ENCODE measurements at places on chromosomes 5 and 9.
A peak's percentile ranks its signal among the peaks of the same experiment; 100 is the strongest.

DNA sequence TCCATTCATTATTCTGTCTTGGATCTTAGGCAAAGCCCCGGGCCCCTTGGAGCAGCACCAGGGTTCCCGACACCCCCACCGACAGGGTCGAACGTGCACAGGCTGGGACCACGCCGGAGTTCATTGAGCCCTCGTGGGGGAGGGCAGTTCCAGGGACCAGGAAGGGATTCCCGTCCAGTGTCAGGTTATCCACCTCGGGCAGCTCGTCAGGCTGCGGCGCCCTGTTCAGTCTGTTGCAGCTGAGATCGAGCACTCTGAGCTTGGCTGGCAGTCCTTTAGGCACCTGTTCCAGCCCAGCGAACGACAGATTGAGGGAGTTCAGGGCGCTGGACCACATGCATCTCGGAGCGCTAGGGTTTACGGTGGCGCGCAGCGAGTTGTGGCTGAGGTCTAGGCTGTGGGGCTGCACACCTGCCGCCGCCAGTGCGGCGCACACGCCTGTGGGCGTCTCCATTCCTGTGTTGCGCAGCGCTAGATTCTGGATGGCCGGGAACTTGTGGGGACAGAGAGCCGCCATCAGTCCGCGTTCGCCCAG is 1.1 kb downstream of the CD14 start:
- no peak for DNase-seq

DNA sequence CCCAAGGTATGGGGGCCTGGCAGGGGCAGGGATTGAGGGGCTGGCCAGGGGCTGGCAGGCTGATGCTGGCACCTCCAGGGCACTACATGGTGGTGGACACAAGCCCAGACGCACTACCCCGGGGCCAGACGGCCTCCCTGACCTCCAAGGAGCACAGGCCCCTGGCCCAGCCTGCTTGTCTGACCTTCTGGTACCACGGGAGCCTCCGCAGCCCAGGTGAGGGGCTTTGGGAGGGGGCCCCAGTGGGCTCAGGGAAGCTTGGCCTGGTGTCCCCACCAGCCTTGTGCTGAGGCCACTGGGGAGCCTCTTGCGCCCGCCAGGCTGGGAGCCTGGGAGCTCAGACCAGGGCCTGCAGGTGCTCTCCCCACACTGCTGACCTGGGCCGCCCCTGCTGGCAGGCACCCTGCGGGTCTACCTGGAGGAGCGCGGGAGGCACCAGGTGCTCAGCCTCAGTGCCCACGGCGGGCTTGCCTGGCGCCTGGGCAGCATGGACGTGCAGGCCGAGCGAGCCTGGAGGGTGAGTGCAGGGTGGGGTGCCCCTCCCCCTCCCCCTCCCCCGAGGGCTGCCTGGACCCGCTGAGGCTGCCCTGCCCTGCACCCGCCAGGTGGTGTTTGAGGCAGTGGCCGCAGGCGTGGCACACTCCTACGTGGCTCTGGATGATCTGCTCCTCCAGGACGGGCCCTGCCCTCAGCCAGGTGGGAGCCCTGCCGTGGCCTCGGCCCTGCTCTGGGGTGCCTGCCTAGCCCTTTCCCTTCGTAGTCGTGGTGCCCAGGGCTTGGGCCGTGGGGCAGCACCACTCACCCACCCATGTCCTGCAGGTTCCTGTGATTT is 5.7 kb downstream of the MAMDC4 start:
- DNase-seq: no peak

GRCh38 chr5:75405296-75405695 is 68.3 kb downstream of the HMGCR start:
- no peak for DNase-seq

DNA sequence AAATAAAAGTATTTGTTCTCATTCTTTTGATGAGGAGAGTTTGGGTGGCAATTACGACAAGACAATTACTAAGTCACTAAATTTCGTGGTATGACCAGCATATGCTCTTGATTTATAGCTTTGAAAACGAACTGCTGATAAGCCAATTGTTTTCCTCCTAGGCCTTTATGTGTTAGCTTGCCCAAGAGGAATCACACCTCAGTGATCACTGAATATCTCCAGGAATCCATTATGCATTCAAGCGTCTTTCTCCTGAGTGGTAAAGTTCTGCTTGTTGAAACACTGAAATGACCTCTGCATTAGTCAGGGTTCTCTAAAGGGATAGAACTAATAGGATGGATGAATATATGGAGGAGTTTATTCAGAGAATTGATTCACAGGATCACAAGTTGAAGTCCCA is 677.7 kb upstream of the MEF2C start:
- DNase-seq: no peak

- DNase-seq: no peak
Observed at GRCh38 chr5:54707841-54708240, 190.3 kb downstream of the SNX18 start.

DNA sequence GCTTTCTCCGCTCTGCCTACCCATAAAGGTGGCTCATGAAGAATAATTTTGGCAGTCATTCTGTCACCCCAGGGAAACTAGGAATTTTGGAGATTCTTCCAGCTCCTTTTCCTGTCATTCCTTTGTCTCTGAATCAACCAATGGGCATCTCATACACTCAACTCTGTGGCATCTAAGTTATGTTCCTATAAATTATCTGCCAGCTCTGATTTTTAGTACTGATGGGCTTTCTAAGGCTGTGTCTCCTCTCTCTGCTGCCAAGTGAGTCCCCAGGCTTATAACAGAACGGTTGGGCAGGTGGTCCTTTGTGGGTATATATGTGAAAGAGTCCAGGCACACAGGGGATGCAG is 226.8 kb downstream of the NMUR2 start:
- no peak for DNase-seq

DNA sequence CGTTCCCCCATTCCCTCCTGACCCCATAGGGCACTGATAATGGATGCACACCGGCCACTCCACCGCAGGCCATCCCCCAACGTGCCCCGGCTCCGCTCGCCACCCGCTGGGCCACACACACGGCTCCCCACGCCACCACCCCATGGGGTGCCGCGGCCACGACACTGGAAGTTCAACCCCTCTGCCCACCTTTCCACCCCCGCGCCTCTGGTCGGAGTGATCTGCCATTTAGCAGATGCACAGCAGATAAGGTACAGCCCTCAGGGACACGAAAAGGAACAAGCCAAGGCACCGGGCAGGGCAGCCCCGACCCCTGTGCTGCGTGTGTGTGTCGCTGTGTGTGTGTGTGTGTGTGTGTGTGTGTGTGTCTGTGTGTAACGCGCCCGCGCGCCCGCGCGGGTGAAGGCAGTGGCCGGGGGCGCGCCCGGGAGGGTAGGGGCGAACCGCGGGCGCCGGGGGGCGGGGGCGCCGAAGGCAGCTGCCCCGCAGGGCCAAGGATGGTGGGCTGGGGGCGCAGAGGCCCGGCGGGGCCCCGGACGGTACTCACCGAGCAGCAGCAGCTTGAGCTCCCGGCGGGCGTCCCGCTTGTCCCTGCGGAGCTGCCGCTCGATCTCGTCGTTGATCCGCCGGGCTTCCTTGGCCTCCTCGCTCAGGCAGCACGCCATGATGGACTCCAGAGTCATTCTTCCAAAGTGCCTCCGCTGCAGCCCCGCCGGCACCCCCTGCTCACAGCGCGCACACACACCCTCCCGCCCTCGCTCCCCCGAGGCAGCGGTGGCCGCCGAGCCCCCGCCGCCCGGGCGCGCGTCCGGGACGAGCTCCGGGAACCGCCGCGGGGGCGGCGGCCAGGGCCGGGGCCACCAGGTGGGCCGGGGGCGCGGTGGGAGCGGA is 813 bp downstream of the GNAQ start:
- DNase-seq: peak; percentile 19

GRCh38 chr5:83404182-83404716 is 67.3 kb upstream of the VCAN start:
- no peak for DNase-seq

DNA sequence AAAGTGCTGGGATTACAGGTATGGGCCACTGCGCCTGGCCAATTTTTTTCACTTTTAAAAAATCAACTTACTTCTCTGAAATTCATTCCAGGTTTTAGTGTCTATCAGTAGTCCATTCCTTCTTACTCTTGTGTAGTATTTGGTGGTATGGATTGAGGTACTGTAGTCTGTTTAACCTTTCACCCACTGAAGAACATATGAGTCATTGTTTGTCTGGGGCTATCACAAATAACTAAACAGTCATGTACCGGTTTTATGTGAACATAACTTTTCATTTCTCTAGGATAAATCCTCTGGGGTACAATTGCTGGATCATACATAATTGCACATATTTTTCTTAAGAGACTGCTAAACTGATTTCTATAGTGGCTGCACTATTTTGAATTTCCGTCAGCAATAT is 1188.0 kb upstream of the CDH9 start:
- no peak for DNase-seq

DNA sequence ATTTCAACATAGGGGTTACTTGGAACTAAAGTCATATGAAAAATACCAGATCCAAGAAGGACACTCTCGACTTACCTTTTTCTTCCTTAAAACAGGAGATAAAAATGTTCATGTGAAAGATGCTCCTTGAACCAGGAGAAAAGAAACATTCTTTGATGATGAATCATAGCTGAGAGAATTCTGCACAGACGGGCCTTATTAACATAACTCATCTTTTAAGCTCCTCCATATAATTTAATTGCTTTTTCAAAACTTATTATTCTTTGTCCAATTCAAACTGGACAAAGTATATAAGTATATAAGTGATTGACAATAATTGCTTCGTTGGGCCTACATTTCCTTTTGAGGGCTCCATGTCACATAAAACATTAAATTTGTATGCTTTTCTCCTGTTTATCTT is 945.2 kb upstream of the C9orf72 start:
- DNase-seq: no peak

- peak; percentile 10 for DNase-seq
Observed at GRCh38 chr9:124040935-124041816, 29.6 kb downstream of the LHX2 start.

GRCh38 chr5:148996270-148996669 is 66.6 kb downstream of the SH3TC2 start:
- no peak for DNase-seq
